ENCODE measurements at places on chromosomes 16 and 17.

- DNase-seq, result no peak
Observed at GRCh38 chr16:77748421-77749005, 26.2 kb downstream of the NUDT7 start.

GRCh38 chr17:63503341-63503705, 19.8 kb upstream of the KCNH6 start:
- DNase-seq, result no peak

- DNase-seq, result no peak
Observed at GRCh38 chr17:1839516-1839915, 9.7 kb downstream of the RPA1 start.

- no peak for DNase-seq
Observed at GRCh38 chr16:69382421-69382820, 3.4 kb downstream of the TERF2 start.

DNA sequence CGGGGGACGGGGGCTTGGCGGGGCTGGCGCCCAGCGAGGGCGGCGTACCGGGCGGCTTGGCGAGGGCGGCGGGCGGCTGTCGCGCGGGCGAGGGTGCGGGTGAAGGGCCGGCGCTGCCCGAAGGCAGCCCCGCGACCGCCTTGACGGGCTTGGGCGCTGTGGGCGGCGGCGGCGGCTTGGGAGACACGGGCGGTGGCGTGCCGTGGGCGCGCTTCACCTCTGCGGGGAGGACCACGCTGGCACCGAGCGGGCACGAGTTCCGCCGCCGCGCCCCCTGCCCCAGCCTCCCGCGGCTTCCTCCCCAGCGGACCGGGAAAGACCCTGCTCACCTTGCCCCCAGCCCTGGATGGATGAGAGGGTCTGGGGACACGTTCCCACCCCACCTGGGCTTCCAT, 17.3 kb downstream of the CASKIN1 start:
- DNase-seq, result no peak

GRCh38 chr17:28956112-28956511, 4.8 kb upstream of the PHF12 start:
- no peak for DNase-seq

All from fibroblast of mammary gland (primary cell).